ENCODE measurements at places on chromosomes 13 and 19.

- H3K36me3 ChIP-seq: no peaks in the 10 kb centered on the region
- H3K27me3 ChIP-seq: no peaks in the 10 kb centered on the region
- no peak for DNase-seq
- H3K27ac ChIP-seq: no peak overlapping the region
- no peaks in the 10 kb centered on the region for H3K4me1 ChIP-seq
Measured at GRCh38 chr19:28176193-28176592, 1036.8 kb downstream of the UQCRFS1 start.

- no peak for DNase-seq
- H3K4me1 ChIP-seq: peaks cover 40% of the 10 kb centered on the region
- H3K27me3 ChIP-seq: no peaks in the 10 kb centered on the region
- H3K36me3 ChIP-seq: no peaks in the 10 kb centered on the region
- peak overlapping the region; percentile 40 for H3K4me3 ChIP-seq
Measured at GRCh38 chr13:30898070-30898469, 8.0 kb upstream of the MEDAG start.

DNA sequence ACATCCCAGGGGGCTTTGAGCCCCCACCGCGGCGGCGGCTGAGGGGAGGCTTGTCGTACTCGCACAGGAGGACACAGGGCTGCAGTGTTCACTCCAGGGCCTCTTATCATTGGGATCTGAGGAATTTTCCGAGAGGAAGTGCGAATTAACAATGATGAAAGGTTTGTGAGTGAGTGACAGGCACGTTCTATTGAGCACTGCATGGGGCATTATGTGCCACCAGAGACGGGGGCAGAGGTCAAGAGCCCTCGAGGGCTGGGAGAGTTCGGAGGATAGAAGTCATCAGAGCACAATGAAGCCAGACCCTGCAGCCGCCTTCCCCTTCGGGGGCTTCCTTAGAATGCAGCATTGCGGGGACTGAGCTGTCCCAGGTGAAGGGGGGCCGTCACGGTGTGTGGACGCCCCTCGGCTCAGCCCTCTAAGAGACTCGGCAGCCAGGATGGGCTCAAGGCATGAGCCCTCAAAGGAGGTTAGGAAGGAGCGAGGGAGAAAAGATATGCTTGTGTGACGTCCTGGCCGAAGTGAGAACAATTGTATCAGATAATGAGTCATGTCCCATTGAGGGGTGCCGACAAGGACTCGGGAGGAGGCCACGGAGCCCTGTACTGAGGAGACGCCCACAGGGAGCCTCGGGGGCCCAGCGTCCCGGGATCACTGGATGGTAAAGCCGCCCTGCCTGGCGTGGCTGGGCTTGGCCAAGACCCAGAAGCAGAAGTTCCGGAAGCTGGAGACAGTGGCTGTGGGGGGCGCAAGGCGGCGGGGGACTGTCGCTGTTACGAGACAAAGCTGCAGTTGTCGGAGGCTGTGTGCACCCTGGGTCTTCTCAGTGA, 53.9 kb downstream of the MCF2L start:
- H3K27me3 ChIP-seq: no peaks in the 10 kb centered on the region
- no peaks in the 10 kb centered on the region for H3K36me3 ChIP-seq
- no peaks in the 10 kb centered on the region for H3K4me1 ChIP-seq
- DNase-seq: no peak
- H3K27ac ChIP-seq: no peak overlapping the region

DNA sequence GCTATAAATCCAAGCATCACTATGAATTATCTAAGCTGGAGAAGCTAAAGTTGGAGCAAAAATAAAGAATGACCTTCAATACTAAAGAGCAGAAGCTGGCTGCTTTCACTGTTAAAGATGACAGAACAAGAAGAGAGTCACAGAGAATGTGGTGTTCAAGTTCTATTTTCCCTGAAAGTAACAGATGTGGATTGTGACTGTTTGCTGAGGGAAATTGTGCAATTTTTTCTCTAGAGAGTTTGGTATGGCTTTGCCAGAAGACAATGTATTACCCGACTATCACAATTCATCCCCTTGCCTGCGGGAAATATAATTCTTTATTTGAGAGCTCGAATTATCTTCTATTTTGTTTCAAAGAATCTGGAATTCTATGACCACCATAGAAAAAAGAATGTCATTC, 83.1 kb downstream of the TNFSF13B start:
- no peak overlapping the region for H3K27ac ChIP-seq
- H3K36me3 ChIP-seq: no peaks in the 10 kb centered on the region
- no peak for DNase-seq
- H3K4me3 ChIP-seq: no peak overlapping the region
- H3K4me1 ChIP-seq: no peaks in the 10 kb centered on the region
- H3K27me3 ChIP-seq: no peaks in the 10 kb centered on the region

- no peaks in the 10 kb centered on the region for H3K27me3 ChIP-seq
- H3K36me3 ChIP-seq: no peaks in the 10 kb centered on the region
- no peaks in the 10 kb centered on the region for H3K4me1 ChIP-seq
- H3K4me3 ChIP-seq: no peak overlapping the region
- H3K27ac ChIP-seq: no peak overlapping the region
Measured at GRCh38 chr13:73224703-73225102, 165.9 kb downstream of the KLF5 start.

DNA sequence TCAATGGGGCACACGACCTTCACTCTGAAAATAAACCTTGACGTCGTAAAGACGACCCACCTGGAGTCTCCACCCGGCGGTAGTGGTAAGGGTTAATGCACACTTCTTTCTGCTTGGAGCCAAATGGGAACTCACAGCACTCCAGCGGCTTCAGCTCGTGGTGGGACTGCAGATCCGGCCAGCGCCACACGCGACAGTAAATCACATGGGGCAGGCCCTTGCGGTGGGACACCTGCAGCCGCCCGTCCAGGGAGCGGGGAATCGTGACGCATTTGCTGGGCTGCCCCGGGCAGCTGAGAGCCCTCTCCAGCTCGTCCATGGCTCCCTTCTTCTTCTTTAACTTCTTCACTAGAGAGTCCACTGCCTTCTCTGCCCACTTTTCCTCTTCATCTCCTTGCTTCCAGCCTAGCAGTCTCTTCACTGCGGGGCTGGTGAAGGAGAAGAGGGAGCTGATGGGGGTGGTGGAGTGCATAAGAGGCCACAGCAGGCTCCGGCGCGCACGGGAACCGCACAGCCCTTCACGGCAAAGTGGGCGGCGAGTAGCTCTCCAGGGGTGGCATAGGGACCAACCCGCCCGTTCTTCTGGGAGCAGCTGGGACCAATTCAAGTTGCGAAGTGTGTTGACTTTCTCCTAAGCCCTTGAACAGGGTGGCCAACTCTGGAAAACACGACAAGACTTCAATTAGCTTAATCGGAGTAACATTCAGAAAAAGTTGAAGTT, 40.7 kb downstream of the SMAD9 start:
- no peak for DNase-seq
- peaks cover 18% of the 10 kb centered on the region for H3K4me1 ChIP-seq
- no peak overlapping the region for H3K4me3 ChIP-seq
- no peak overlapping the region for H3K27ac ChIP-seq

DNA sequence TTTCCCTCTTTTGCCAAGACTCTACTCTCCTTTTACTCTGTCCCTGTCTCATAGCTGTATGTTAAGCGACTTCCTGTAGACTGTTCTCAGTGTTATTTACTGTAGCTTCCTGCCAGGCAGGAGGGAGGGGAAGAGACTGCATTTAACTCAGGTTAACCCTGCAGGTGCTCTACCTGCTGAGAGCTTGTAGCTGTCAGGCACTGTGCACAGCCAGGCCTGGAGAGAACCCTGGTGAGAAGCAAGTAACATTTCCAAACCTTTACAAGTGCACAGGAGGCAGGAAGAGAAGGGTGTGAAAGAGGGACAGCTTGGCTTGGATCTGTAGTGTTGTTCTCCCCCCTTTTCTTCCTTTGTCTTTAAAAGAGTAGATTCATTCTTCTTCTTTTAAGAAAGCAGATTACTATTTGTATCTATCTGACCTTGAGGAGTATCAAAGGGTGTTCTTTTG, 167.1 kb downstream of the LMO7 start:
- DNase-seq: no peak
- no peaks in the 10 kb centered on the region for H3K27me3 ChIP-seq
- no peaks in the 10 kb centered on the region for H3K36me3 ChIP-seq
- H3K27ac ChIP-seq: peak overlapping the region; percentile 93
- H3K4me3 ChIP-seq: peak overlapping the region; percentile 74
- H3K4me1 ChIP-seq: peaks cover 51% of the 10 kb centered on the region

- peaks cover 3% of the 10 kb centered on the region for H3K27me3 ChIP-seq
- no peak for DNase-seq
- no peak overlapping the region for H3K4me3 ChIP-seq
- H3K36me3 ChIP-seq: no peaks in the 10 kb centered on the region
- no peaks in the 10 kb centered on the region for H3K4me1 ChIP-seq
Measured at GRCh38 chr13:112062571-112063570, 4.1 kb upstream of the SOX1 start.

DNA sequence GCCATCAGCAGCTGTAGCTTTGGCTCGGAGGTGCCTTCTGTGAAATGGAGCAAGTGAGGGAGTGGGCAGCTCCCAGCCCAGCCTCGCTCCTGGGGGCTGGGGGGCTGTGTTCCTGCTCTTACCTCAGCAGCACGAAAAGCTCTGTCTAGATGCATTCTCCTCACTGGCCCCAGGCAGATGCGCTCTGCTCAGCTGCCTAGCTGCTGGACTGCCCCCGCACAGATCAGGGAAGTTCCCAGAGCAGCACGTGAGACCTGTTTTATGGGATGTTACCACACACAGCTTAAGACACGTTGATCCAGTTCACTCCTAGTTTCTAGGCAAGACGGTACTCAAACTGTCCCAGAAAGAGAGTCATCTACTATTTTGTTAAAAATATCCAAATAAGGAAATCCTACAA, 13.6 kb downstream of the LCP1 start:
- no peaks in the 10 kb centered on the region for H3K4me1 ChIP-seq
- no peaks in the 10 kb centered on the region for H3K36me3 ChIP-seq
- no peaks in the 10 kb centered on the region for H3K27me3 ChIP-seq
- H3K27ac ChIP-seq: no peak overlapping the region

- no peaks in the 10 kb centered on the region for H3K27me3 ChIP-seq
- H3K36me3 ChIP-seq: no peaks in the 10 kb centered on the region
- peak overlapping the region; percentile 48 for H3K27ac ChIP-seq
- H3K4me1 ChIP-seq: peaks cover 12% of the 10 kb centered on the region
- DNase-seq: no peak
Measured at GRCh38 chr19:42113641-42114348, 18.5 kb downstream of the POU2F2 start.

- H3K36me3 ChIP-seq: no peaks in the 10 kb centered on the region
- no peak for DNase-seq
- no peak overlapping the region for H3K27ac ChIP-seq
- H3K4me1 ChIP-seq: no peaks in the 10 kb centered on the region
Measured at GRCh38 chr13:39821977-39822376, 166.5 kb downstream of the COG6 start.

- H3K4me3 ChIP-seq: no peak overlapping the region
- no peak overlapping the region for H3K27ac ChIP-seq
- no peaks in the 10 kb centered on the region for H3K27me3 ChIP-seq
Measured at GRCh38 chr13:108020027-108020426, 195.3 kb downstream of the LIG4 start.

GRCh38 chr13:112982281-112983041, 13.4 kb downstream of the MCF2L start:
- H3K4me1 ChIP-seq: no peaks in the 10 kb centered on the region
- no peak overlapping the region for H3K4me3 ChIP-seq
- H3K36me3 ChIP-seq: no peaks in the 10 kb centered on the region
- no peak overlapping the region for H3K27ac ChIP-seq

- peak overlapping the region; percentile 98 for H3K4me3 ChIP-seq
- H3K4me1 ChIP-seq: peaks cover 55% of the 10 kb centered on the region
- no peaks in the 10 kb centered on the region for H3K36me3 ChIP-seq
- no peak overlapping the region for H3K27ac ChIP-seq
- no peaks in the 10 kb centered on the region for H3K27me3 ChIP-seq
- DNase-seq: no peak
Measured at GRCh38 chr13:48977973-48978372, 2.3 kb downstream of the FNDC3A start.

- H3K36me3 ChIP-seq: peaks cover 15% of the 10 kb centered on the region
- DNase-seq: no peak
- peak overlapping the region; percentile 89 for H3K27ac ChIP-seq
- peaks cover 20% of the 10 kb centered on the region for H3K4me1 ChIP-seq
- peak overlapping the region; percentile 98 for H3K4me3 ChIP-seq
Measured at GRCh38 chr19:41350735-41351338, 2.9 kb downstream of the TGFB1 start.

- H3K36me3 ChIP-seq: no peaks in the 10 kb centered on the region
- H3K27me3 ChIP-seq: no peaks in the 10 kb centered on the region
- no peak overlapping the region for H3K4me3 ChIP-seq
- no peak overlapping the region for H3K27ac ChIP-seq
Measured at GRCh38 chr19:29508181-29508580, 17.6 kb upstream of the VSTM2B start.

DNA sequence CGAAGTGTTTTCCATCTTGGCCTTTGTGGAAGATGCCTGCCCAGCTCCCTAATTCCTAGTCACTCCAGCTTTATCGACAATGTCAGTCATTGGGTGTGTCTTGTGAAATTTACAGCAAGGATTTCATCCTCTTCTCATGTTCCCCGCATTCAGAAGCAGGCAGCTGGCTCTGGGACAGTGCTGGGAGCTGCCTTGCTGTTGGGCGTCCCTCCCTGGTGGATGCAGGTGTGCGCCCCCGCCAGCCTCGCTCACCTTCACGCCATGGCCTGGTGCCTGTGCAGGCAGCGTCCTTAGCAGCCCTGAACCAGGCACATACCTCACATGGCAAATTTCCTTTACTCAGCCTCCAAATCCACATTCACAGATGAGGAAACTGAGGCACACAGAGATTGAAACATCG, 39.7 kb upstream of the TFDP1 start:
- peaks cover 30% of the 10 kb centered on the region for H3K4me1 ChIP-seq
- H3K27me3 ChIP-seq: no peaks in the 10 kb centered on the region
- no peak overlapping the region for H3K27ac ChIP-seq

- no peak overlapping the region for H3K4me3 ChIP-seq
- H3K27me3 ChIP-seq: no peaks in the 10 kb centered on the region
- no peak for DNase-seq
- H3K4me1 ChIP-seq: peaks cover 12% of the 10 kb centered on the region
- H3K27ac ChIP-seq: no peak overlapping the region
Measured at GRCh38 chr13:49062297-49062896, 86.7 kb downstream of the FNDC3A start.

- H3K27ac ChIP-seq: no peak overlapping the region
- H3K27me3 ChIP-seq: no peaks in the 10 kb centered on the region
- no peaks in the 10 kb centered on the region for H3K4me1 ChIP-seq
- no peaks in the 10 kb centered on the region for H3K36me3 ChIP-seq
- DNase-seq: no peak
- H3K4me3 ChIP-seq: no peak overlapping the region
Measured at GRCh38 chr19:32800191-32800590, 69.4 kb downstream of the SLC7A9 start.

- H3K4me3 ChIP-seq: no peak overlapping the region
- no peaks in the 10 kb centered on the region for H3K4me1 ChIP-seq
- H3K36me3 ChIP-seq: no peaks in the 10 kb centered on the region
Measured at GRCh38 chr13:91567485-91568207, 169.2 kb downstream of the GPC5 start.

DNA sequence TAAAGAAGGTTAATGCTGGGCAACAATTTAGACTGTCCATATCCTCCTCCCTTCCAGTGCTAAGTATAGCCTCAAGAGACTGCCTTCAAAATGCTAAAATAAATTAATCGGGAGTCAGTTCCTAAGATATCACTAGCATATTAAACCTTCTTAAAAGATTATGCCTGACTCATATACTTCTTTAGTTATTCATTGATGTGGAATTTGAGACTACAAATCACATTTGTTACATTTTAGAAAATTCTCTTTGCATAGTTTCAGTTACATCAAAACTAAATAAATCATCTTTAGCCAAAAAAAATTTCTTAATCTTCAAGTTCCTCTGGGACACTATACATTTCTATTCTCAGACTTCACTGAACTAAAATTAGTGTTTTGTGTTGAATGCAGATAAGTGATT, 769.1 kb downstream of the PCDH9 start:
- DNase-seq: no peak
- no peak overlapping the region for H3K27ac ChIP-seq
- no peak overlapping the region for H3K4me3 ChIP-seq
- H3K4me1 ChIP-seq: no peaks in the 10 kb centered on the region
- H3K27me3 ChIP-seq: no peaks in the 10 kb centered on the region
- H3K36me3 ChIP-seq: no peaks in the 10 kb centered on the region
